ENCODE measurements at places on chromosomes 7 and 10.

DNA sequence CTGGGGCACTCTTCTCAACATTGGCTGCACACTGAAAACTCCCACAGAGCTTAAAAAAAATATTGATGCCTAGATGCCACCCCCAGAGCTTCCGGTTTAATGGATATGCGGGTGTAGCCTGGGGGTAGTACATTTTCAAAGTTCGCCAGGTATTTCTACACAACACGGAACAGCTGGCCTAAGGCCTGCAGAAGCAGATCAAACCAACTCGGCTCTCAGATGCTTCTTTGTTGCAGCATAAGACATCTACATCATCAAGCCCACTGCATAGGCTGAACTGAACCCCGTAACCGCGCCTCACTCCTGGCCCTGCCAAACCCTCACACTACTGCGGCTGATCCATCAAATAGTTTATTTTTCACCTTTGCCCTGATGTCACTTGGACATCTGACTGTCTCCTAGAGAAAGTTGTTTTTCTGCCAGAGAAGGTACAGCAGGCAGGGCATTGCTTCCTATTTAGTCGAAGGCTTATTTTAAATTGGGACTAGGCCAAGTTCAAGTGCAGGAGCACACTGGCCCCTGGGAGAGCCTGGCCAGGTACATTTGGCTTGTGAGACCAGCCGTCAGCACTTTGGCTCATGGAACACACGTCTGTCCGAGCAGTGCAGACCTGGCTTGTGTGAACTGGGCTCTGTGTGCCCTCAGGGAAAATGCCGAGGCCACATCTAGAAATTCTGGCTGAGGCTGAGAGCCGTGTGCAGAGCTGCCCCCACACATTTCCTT lies 113.3 kb downstream of the TACC2 start:
- no peak for DNase-seq

DNA sequence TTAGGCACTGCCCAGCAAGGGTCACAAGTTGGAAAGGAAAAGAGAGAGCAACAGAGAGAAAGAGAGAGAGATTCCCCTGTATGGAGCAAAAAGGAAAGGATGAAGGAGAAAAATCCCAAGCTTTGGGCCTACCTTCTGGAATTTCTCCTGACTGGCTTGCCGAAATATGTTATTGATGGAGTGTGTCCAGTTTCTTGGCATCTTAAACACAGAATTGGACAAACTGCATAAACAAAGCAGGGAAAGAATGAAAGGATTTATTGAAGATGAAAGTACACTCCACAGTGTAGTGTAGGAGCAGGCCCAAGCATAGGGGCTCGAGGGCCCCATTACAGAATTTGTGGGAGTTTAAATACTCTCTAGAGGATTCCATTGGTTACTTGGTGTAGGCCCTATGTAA lies 627.8 kb upstream of the CNTNAP2 start:
- DNase-seq: no peak

DNA sequence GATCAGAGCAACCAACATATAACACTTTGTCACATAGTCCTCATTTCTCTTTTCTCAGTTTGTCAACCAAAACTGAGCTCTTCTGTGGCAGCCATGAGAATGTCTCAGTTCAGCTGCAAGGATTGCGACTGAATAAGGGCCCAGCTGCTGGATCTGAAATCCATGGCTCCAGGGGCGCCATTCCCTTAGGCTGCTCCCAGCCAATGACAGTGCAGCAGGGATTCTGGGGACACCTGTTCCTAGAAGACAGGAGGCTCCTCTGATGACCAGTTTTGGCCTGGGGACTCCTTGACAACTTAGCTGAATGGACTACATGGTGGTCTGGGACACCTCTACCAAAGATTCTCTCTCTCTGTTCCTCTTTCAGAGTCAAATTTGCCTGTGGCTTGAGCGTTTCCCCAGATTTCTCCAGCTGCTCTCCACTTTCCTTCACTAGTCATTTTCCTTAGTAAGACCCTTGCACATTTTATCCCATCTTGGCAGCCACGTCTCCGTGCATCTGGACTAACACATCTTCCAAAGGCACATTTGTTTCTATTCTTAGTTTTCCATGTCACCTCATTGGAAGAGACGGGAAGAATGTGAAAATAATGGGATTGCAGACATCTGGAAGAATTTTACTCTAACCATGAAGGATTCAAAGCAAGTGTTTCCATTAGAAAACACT lies 28.1 kb upstream of the KIF5B start:
- DNase-seq: no peak

DNA sequence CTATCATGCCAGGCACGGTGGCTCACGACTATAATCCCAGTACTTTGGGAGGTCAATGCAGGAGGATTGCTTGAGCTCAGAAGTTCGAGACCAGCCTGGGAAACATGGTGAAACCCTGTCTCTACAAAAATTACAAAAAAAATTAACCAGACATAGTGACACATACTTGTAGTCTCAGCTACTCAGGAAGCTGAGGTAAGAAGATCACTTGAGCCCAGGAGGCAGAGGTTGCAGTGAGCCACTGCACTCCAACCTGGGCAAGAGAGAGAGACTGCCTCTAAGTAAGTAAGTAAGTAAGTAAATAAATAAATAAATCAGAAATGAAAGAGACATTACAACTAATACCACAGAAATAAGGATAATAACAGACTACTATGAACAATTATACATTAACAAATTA lies 36.2 kb downstream of the PDLIM1 start:
- DNase-seq: no peak

- DNase-seq: no peak
Measured at GRCh38 chr7:132276976-132277725, 299.1 kb downstream of the PLXNA4 start.

- no peak for DNase-seq
Measured at GRCh38 chr7:99737726-99738125, 2.7 kb upstream of the CYP3A7 start.

DNA sequence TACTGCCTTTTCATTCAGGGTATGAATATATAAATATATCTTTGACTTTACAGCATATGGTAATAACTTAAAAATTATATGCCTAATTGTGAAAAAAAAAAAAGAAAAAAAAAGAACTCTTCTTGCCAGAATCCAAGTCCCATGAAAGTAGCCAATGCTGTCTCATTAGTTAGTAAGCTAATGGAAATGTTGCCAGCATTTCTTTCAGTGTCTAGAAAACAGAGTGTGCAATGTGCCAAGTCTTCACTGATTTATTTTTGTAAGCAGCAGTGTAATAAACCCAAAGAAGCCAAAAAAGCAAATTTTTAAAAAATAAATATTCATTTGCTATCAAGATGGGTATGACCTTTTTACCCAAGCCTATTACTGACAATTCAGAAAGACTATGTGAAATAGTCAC lies 31.1 kb upstream of the LRRN3 start:
- DNase-seq: no peak

DNA sequence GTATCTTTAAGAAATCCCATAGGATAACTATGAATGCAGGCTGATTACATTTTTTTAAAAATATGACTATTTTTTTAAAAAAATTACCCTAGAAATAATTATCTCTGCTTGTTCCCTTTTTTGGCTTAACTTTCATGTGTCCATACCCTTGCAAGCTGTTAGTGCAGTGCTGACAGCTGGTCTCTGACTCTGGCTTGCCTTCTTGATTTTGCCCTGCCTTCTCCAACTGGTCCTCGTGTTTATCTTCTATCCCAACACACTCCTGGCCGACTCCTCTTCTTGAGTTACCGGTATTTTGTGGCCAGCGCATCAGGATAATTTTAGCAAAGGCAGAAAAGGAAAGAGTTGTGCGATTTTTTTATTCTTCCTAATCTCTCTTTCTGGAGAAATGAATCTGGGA lies 111.7 kb upstream of the STARD3NL start:
- DNase-seq: no peak

DNA sequence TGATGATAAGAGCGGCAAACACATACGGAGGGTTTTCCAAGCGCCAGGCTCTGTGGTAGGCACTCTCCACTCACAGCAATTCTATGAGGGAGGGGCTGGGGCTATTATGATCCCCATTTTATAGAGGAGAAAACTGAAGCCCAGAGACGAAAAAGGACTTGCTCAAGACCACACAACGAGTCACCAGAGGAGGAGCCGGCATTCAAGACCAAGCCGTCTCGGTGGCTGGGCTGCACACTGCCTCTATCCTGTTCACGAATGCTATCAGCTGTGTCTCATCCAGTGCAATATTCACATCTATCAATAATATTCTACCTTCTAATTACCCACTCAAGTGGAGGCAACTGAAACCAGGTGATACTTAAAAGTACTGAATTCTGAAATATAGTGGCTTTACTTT lies 67.8 kb upstream of the NMT2 start:
- no peak for DNase-seq

DNA sequence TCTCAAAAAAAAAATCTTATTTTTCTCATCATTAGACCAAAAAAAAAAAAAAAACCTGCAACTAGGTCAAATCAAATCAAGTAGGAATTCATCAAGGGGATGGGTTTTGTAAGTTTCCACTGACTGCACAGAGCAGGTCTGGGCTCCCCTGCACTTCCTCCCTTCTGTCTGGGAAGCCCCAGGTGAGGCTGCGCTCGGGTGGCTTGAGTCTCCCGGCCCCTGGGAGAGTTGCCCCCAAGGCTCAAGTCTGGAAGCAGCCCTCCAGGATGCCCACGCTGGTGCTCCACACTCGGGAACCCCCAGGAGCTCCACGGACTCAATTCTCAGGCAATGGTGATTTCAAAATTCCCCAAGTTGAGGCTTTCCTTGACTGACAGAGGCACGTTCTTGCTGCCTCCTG lies 41.7 kb upstream of the RBM33 start:
- DNase-seq: no peak

GRCh38 chr7:613442-614140 lies 93.9 kb upstream of the PDGFA start:
- DNase-seq: no peak

GRCh38 chr7:142434666-142435167 lies 176.9 kb upstream of the PRSS58 start:
- no peak for DNase-seq

DNA sequence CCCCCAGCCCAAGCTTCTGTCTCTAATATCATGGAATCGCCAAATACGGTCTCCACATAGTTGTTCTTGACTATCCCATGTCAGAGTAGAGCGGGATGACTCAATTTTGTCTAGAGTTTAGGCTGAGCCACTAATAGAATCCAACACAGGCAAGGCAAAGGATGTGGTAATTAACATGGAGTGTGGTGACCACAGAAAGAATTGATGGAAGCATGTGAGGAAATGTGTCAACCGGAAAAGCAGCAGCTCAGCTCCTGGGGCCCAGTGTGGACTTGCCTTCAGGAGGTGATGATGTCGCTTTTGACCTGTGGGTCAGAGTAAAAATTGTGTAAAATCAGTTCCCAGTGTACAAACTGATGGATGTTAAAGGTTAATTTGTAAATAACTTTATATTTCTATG lies 139.3 kb upstream of the KLF6 start:
- no peak for DNase-seq

- no peak for DNase-seq
Measured at GRCh38 chr10:89426230-89426868, 12.0 kb downstream of the IFIT5 start.

DNA sequence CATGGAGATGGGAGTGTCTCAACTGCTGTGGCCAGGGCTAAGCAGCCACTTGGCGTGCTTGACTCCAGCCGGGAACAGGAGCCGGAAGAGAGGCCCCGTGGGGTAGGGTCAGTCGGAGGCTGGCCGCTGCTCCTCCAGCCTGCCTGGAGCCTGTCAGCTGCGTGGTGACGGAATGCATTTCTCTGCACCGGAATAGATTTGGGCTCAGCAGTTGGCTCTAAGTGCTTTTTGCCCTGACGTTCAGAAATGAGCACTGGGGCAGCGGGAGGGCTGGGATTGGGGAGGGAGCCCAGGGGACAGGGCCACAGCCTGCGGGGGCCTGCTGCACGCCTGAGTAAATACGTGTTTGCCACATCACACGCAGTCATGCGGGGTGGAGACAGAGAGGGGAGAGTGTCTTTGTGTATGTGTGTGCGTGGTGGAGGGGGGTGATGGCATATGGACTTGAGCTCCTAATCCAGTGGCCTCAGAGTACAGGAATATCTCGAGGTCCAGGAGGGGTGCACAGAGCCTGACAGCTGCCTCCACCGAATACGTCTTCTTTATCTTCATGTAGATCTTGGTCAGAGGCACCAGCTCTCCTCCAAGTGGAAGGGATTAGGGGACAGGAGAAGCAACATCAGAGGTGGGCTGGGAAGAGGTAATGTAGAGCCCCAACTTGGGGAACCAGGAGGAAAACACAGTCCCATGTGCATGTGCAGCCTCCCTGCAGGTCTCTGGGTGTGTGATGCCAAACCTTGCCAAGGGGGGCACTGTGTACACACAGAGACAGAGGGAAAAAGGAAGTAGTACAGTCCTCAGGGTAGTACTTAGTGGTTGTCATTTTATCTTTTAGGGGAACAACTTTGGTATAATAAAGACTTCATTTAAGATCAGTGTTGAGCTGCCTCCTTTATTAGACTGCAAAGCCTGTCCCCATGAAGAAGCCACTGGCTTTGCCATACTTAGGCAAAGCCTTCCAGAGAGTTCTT lies 151.4 kb downstream of the CDH23 start:
- DNase-seq: no peak

DNA sequence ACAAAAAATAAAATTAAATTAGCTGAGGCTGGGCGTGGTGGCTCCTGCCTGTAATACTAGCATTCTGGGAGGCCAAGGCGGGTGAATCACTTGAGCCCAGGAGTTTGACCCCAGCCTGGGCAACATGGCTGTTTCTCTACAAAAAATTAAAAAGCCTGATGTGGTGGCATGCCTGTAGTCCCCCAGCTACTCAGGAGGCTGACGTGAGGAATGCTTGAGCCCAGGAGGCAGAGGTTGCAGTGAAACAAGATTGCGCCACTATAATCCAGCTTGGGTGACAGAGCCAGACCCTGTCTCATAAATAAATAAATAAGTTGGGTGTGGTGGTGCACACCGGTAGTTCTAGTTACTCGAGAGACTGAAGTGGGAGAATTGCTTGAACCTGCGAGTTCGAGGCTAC lies 65.1 kb downstream of the GNA12 start:
- DNase-seq: no peak

GRCh38 chr7:84946549-84946948 lies 240.3 kb downstream of the SEMA3D start:
- DNase-seq: no peak

DNA sequence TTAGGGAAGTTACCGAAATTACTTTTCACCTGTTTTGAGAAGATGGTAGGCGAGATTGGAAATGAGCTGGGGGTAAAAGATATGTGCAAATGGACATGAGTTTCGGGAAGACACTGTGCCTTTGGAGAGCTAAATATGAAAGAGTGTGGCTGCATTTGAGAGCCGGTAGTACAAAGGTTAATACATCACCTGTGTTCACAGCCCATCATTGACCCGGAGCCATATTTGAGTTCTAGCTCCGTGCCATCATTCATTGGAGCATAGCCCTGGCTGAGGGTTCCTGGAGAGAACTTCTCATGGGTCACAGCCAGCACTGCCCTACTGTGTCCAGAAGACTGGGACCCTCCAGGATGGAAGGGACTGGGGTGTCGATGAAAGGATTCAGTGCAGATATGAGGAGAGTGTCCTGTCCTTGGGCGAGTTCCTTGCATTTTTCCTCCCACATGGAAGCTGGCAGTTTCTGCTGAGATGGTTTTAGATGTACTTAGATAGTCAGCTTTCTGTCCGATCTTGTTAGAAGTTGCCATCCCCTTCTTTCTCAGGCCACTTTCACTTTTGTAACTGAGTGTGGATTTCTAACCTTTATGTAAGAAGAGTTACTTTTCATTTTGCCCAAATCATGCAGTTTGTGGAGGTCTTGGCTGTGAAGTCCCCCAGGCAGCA lies 138.8 kb downstream of the JCAD start:
- no peak for DNase-seq

- DNase-seq: no peak
Measured at GRCh38 chr10:60426425-60426824, 36.8 kb upstream of the ANK3 start.

Data from T-cell (primary cell).